ENCODE measurements at places on chromosomes 12 and 14.

DNA sequence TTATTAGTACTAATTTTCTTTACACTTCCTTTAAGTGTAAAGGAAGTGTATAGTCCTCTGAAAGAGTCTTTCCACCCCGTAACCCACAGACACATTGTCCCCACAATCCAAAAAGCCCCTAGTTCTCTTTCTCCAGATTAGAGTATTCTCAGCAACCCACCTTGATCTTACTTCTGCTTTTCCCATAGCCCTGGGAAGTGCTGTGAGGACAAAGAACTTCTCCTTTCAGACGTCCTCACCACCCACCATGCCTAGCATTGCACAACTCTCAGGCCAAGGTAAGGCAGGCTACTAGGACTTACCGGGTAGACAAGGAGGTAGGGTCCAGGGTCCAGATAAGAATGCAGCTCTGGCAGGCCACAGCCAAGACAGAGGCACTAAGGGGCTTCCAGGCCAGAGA is 7.4 kb downstream of the AAAS start:
- peak; percentile 38 for DNase-seq

- no peak for DNase-seq
Observed at GRCh38 chr12:72974954-72975555, 702.9 kb downstream of the TRHDE start.

- no peak for DNase-seq
Observed at GRCh38 chr14:105818712-105819005, 292.3 kb downstream of the TMEM121 start.

- DNase-seq = peak; percentile 18
Observed at GRCh38 chr14:58752771-58753201, 115.0 kb downstream of the DACT1 start.

DNA sequence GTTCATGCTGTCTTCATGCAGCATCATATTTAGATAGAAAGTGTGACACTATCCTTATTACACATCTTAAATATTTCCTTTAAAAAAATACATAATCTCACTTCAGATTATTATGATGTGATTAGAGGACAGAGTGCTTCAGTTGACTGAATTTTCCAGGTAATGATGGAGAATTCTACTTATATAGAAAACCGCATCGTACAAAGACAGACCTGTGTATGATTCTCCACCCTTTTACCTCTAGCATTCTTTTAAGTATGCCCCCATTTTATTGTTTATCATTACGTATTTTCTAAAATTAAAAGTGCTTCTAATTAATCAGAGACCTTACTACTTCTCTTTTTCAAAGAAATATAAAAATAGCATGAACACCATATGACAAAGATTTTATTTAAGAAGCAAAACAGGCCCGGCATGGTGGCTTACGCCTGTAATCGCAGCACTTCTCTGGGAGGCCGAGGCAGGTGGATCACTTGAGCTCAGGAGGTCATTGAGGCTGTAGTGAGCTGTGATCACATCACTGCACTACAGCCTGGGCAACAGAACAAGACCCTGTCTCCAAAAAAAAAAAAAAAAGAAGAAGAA is 13.9 kb downstream of the RPS6KA5 start:
- DNase-seq = no peak

DNA sequence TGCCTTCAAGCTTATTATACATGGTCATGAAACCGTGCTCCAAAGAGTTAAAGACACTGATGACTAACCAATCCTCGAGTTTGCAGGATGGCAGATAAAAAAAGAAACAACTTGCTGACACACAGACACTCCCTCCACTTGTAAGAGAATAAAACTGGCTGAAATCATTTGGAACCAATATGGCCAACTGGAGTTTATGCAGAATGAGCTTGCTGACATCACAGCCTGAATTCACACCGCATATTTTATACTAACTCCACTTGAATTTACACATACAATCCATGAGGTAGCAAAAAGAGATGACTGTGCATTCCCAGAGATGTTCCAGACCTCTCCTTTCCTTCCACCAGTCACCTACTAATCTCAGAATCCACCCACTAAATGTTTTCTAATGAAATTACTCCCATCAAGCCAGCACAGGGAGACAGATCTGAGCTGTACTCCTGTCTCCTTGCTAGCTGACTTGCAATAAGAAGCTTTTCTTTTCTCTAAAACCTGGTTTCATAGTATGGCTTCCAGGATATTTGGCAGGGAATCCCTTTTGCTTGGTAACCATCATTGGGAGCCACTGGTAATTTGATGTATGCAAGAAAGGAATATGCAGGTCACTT is 15.8 kb upstream of the PTPRR start:
- no peak for DNase-seq

- DNase-seq = no peak
Observed at GRCh38 chr12:75863533-75863932, 168.0 kb downstream of the PHLDA1 start.

GRCh38 chr14:29102266-29102665 is 335.7 kb downstream of the FOXG1 start:
- DNase-seq = no peak

DNA sequence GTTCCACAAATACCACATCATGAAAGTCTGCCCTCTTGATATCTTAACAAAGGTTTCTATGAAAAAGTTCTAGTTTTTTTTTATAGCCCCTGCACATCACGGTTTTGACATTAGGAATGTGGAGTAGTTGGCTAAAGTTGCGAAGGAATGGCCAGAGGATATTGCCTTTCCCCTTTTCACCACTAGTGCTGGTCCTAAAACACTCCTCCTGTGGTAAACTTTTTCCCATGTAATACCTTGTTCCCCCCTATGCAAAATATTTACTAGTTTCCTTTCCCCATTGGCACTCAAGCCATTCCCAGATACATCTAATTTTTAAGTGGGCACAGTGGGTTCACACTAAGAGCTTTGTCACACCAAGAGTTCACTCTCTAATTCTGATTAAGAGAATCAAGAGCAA is 33.4 kb downstream of the R3HDM2 start:
- DNase-seq = no peak

DNA sequence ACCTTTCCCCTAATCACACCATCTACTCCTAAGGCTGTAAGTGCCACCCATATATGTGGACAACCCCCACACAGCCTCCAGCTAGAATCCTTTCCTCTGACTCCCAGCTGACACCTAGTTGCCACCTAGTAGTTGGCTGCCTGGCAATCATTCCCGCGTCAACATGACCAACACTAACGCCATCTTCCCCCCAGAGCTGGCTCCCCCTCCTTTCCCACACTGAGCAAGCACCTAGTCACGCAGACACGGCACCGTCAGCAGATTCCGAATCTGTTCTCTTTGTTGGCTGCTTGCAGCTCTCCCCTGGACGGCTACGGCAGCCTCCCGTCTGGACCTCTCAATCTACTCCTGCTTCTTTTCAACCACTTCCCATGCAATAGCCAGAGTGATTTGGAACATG is 27.7 kb downstream of the UBR7 start:
- no peak for DNase-seq

DNA sequence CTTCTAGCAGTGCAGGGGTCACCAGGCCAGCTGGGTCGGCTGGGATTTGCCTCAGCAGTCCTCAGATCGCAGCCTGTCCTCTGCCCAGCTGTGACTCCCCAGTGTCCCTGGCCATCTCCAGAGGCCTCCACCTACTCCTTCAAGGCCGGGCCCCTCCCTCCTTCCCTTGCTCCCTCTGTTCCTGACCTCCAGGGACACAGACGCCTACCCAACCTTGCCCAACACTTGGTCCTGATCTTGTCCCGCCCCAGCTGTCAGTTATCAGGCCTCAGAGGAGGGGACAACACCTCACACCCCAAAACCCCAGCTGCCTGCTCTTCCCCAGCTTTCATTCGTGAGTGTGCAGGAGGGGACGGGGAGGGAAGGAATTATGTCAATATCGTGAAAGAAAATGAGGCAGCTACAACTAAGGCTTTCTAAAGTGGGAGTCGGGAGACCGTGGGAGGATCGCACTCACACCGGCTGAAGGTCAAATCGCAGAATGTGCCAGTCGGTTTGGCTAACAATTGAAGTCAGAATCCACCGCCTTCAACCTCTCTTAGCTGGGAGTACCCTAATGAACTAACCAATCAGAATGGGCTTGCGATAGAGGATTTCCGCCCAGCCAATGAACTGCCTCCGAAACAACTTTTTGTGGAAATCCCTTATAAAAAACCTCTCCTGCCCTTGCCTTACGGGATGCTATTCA is 9.4 kb upstream of the PLBD2 start:
- DNase-seq = no peak

- no peak for DNase-seq
Observed at GRCh38 chr14:96162265-96162664, 42.4 kb upstream of the BDKRB2 start.

- DNase-seq = no peak
Observed at GRCh38 chr12:46832130-46832704, 6.4 kb upstream of the SLC38A4 start.

Data from stimulated activated naive B cell treated with anti-CD40 and anti-IgM and Interleukin-4, amounts not matched to agents 10 μg/mL and 1 μg/mL and 100 μg/mL, for 72 hours (primary cell).